Naive thymus-derived CD8-positive, alpha-beta T cell (primary cell): ENCODE measurements at places on chromosomes 5 and 9.

DNA sequence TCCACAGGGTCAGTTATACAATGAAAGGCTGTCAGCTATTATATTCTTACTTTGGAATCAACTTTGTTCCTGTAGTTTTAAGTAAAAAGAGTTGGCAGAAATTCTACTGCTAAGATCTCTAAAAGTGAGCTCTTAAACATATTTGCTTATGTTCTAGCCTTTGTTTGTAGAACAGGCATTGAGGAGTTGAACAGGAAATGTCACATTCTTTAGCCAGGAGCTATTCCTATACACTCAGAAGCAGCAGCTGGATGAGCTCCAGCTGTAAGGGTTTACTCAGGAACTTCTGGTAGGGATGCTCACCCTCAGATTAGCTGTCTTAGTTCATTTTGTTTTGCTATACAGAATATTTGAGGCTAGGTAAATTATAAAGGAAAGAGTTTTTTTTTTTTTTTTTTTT, 22.4 kb upstream of the SPINK14 start:
- no peak for DNase-seq

DNA sequence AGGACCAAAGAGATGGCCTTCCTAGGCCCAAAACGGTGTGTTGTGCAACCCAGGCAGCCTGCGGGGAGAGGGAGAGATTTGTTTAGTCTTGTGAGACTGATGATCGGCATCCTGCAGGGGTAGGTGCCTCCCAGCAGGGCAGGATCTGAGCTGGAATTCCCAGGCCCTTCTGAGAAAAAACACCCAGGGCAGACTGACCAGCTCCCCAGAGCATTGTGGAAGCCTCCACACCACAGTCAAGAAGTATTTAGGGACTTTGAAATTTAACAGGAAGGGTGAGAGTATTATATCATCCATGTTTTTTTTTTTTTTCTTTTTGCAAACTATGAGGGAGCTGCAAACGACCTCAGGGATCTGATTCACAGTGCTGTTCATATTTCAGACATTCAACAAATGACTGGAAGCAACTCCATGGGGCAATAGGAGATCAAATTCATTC, 104.5 kb upstream of the LHFPL2 start:
- no peak for DNase-seq

- no peak for DNase-seq
These were observed 107.6 kb downstream of the SIL1 start for GRCh38 chr5:139090581-139090980.

DNA sequence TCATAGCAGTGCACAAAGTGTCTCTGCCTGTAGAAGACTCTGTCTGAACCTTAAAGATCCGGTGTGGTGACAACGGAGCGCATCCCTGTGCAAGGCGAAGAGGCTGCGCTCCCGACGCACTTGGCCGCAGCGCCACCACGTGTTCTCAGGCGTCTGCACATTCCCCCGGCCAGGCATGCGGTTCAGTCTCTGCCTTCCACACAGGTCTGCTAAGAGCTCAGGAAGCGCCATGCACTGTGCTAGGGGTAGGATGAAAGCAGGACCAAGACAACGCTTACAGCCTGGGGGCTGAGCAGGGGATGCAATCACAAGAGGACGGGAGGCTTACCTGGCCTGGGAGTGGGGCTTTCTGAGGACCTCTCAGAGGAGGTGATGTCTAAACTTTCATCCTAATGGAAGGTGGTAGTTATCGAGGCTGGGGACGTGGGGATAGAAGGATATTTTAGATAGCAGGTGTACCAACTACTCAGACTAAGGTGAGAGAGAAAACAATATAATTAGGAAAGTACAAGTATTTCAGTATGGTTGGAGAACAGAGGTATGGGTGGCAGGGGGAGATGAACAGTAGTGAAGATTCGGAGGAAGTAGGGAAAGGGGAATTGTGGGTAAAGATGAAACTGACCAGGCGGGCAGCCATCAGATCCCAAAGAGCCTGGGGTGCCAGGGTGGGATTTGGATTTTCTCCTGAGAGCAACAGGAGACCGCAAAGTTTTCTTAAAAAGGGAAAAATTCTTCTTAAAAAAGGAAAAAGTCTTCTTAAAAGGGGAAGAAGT, 13.3 kb downstream of the CAPSL start:
- DNase-seq, result peak; percentile 71

- no peak for DNase-seq
These were observed 40.0 kb upstream of the ARSB start for GRCh38 chr5:79025054-79025472.
